ENCODE measurements at places on chromosomes 13 and 19. TPM values are rescaled to one million over a fixed set of nuclear protein-coding genes. Genes with fewer than 3 reads are reported as not detected.

DNA sequence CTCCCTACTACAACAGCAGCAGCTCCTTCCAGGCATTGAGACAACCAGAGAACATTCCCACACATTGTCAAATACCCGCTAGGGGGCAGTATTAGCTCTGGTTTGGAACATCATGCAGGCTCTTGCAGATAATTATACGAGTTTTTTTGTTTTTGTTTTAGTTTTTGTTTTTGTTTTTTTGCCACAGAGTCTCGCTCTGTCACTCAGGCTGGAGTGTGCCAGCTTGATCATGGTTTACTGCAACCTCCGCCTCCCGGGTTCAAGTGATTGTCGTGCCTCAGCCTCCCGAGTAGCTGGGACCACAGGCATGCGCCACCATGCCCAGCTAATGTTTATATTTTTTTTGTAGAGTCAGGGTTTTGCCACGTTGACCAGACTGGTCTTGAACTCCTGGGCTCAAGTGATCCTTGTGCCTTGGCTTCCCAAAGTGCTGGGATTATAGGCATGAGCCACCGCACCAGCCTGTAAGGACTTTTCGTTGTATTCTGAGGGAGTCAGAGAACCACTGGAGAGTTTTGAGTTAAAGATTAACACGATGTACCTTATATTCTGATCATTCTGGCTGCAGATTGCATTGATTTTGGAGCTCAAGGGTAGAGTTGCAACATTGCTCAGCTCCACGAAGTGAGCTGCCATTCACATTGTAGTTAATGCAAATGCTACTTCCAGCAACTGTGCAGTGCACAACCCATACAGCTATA is 41.7 kb upstream of the CEACAM20 start:
- peak; percentile 35 for DNase-seq

DNA sequence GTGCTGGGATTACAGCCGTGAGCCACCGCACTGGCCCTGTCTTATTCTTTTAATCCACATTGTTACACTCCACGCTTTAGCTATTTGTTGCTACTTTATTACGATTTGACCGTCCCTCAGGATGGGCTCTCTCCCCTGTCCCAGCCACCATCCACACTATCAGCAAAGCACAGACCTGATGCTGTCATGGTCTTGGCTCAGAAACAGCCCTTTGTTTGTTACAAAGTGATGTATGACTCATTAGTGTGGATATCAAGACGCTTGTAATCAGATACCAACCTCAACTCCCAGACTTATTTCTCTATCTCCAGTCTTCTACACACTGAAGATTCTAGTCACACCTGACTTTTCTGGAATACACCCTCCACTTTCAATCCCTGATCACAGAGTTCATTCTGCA is 84.6 kb upstream of the FREM2 start:
- no peak for DNase-seq

DNA sequence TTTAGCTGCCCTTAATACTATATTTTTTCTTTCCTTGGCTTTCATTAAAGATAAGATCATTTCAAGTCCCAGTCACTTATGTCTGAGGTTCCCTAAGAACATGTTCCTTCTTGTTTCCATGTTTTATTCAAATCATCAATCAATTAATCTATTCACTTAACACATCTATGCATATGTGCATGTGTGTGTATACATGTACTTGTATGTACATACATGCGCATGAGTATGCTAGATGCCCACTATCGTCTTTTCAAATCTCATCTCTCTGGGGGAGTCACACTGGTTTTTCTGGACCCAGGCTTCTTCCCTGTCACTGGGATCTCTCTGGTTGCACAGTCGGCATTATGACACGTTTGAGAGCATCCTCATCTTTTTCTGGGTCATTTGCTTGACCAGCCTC is 108.9 kb downstream of the ZNF536 start:
- DNase-seq: no peak

- no peak for DNase-seq
These were observed 27.1 kb downstream of the MEGF8 start for GRCh38 chr19:42352301-42353259.

SMAD9 gene
- 34.9 TPM for total RNA-seq

EDDM13 gene
- total RNA-seq: not detected

LRG1 gene
- total RNA-seq: 0.41 TPM

Measured in thoracic aorta (tissue), 2 donors.